ENCODE measurements at places on chromosomes 3 and 15.

DNA sequence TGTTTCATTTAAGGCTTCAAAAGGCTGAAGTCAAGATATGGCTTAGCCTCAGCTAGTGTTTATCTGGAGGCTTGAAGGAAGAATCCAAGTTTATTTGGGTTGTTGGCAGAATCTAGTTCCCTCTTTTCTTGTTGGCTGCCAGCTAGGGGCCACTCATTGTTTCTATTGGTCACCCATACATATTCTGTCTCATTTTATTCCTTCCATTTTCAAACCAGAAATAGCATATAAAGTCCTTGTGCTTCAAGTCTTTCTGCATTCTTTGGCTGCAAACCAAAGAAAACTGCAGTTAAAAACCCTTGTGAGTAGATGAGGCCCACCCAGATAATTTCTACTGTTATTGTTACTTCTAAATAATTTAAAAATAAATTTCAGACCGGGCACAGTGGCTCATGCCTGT, 301.7 kb downstream of the OXSM start:
- DNase-seq: no peak

DNA sequence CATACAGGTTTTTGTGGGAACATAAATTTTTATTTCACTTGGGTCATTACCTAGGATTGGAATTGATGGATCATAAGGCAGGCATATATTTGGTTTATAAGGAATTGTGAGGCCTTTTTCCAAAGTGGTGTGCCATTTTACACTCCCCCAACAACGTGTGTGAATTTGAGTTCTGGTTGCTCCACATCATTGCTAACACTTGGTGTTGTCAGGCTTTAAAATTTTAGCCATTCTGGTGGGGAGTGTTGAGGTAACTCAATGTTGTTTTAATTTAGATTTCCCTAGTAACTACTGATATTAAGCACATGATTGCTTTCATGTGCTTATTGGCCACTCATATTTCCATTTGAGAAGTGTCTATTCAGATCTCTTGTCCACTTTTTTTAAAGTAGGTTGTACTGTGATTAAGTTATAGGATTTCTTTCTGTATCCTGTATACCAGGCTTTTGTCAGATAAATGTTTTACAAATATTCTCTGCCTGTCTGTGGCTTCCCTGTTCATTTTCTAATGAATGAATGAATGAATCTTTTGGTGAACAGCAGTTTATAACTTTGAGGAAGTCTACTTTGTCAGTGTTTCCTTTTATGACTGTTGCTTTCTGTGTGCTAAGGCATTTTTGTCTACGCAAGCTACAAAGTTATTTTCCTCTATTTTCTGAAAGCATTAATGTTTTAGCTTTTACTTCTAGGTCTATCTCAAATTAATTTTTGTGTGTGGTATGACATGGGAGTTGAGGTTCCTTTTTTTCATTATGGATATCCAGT, 17.9 kb upstream of the NR2C2 start:
- DNase-seq: no peak

GRCh38 chr15:67025719-67026609, 39.4 kb upstream of the SMAD3 start:
- DNase-seq: no peak

DNA sequence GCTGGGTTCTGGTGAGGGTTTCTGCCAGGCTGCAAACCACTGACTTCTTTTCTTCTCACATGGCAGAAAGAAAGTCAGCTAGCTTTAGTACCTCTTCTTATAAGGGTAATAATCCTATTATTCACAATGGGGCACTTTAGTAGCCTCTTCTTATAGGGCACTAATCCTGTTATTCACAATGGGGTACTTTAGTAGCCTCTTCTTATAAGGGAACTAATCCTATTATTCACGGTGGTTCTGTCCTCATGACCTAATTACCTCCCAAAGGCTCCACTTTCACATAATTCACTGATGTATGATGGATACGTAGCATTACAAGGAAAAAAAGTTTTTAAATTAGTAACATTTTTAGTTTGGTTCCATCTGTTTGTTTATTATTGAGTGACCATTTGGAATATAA, 671.3 kb downstream of the NSUN3 start:
- no peak for DNase-seq

DNA sequence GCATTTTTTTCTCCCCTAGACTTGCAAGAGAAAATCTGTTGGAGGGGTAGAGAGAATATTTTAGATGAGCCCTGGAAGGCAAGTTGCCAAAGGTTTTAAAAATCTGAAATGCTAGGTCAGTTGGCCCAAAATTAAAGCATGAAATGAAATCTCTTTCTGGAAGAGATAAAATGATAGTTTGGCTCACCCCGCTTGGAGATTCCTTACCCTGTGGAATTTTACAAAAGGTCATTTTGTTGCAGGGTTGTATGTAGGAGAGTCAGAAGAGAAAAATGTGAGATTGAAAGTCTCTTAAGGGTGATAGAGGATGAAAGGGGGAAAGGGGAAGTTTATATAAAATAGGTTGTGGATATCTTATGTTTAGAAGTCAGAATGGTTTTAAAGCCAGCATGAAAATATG, 277.8 kb downstream of the CD47 start:
- no peak for DNase-seq

DNA sequence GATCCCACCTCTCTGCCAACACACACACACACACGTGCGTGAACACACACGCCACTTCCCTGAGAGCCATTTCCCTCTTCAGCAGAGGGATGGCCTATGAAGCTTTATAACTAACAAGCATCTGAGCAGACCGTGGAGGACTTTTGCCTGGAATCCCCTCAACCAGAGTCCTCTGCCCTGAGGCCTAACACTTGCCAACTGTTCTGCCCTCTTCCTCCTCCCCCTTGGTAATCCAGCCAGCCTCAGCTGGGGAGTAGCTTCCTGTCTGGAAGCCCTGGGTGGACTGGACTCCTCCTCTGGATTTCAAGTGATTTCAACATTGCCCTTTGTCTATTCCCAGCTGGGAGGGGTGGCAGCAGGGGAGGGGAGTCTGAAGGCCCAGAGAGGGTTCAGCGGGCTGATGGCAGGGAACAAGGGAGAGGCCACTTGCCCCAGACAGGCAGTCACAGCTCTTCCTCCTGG, 68.4 kb upstream of the HACD2 start:
- no peak for DNase-seq

DNA sequence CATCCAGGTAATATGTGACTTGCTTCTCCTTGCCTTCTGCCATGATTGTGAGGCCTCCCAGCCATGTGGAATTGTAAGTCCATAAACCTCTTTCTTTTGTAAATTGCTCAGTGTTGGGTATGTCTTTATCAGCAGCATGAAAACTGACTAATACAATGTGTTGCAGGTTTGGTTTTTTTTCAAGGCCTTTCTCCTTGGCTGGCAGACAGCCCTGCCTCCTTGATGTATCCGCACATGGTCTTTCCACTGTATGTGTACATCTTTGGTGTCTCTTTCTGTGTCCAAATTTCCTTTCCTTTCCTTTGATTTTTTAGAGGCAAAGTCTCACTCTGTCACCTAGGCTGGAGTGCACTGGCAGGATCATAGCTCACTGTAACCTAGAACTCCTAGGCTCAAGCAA, 260.1 kb downstream of the TUSC7 start:
- no peak for DNase-seq

DNA sequence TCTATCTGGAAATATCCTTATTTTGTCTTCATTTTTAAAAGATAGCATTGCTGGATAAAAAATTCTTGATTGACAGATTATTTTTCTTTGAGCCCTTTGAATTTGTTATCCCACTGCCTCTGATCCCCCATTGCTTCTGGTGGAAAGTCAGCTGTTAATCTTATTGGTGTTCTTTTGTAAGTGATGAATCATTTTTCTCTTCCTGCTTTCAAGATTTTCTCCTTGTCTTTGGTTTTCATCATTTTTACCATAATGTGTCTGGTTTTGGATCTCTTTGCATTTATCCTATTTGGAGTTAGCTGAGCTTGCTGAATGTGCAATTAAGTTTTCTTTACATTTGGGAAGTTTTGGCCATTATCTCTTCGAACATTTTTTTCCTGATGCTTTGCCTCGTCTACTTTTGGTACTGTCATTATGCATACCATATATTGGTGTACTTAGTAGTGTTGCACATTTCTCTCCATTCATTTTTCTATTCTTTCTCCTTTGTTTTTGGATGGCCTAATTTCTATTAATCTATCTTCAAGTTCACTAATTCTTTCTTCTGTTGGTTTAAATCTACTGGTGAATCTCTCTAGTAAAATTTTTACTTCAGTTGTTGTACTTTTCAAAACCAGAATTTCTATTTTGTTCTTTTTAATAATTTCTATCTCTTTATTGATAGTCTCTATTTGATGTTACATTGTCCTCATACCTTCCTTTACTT, 440.0 kb upstream of the PROK2 start:
- DNase-seq: no peak

GRCh38 chr3:64238971-64239667, 13.9 kb upstream of the PRICKLE2 start:
- DNase-seq: no peak

- no peak for DNase-seq
Measured at GRCh38 chr3:97960993-97961766, 11.1 kb downstream of the RIOX2 start.

- no peak for DNase-seq
Measured at GRCh38 chr3:105503191-105503593, 136.5 kb downstream of the ALCAM start.

DNA sequence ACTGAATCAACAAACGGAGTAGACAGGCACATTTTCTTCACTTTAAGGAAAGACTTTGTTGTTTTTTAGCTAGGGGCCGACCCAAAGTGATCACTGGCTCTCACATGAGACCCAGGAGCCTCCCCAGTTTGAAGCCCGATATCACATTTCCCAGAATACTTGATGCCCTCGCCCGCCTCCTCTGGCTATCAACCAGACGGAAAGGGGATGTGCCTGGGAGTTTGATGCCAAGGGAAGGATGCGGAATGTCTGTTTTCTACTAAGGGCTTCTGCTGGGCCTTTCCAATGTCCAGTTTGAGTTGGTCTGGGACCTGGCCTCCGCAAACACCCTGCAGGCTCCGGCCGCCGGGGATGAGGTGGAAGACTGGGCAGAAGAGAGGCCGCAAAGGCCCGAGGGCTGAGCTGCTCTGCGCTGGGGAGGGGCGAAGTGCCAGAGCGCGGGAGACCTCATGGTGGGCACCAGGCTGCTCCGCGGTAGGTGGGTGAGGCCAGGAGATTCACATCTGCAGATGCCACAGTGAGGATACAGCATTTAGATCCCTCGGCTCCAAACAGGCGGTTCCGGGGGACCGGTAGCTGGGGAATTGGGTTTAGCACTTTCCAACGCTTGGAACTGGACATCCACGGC, 491 bp upstream of the ZNF774 start:
- DNase-seq: no peak

DNA sequence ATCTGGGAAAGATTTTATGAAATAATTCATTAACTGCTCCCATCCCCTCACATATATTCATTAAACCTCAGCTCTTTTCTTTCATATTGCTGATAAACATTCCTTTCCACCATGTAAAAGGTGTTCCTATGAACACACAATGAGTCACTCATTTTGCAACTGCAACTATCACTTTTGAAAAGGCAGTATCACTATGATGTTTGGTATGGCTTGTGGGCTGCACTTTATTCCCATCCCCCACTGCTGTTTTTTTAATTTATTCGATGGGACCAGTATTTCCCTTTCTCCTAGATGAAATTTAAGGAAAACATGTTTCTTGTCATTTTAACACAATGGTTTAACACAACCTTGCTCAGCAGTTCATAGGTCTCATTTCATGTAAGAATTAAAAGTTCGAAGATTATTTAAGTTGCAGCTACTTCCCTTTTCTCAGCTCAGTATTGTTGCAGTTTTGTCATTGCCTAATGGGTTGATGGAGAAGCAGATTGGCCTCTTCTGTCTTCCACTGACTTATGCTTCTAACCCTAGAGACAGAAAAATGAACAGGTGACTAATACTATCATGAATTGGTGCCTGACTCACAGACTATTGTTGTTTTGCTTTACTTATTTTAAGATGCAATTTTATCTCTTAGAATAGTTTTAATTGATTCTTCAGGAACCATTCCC, 280.3 kb downstream of the ZPLD1 start:
- DNase-seq: no peak

- no peak for DNase-seq
Measured at GRCh38 chr15:100940767-100941379, 21.7 kb downstream of the LRRK1 start.

DNA sequence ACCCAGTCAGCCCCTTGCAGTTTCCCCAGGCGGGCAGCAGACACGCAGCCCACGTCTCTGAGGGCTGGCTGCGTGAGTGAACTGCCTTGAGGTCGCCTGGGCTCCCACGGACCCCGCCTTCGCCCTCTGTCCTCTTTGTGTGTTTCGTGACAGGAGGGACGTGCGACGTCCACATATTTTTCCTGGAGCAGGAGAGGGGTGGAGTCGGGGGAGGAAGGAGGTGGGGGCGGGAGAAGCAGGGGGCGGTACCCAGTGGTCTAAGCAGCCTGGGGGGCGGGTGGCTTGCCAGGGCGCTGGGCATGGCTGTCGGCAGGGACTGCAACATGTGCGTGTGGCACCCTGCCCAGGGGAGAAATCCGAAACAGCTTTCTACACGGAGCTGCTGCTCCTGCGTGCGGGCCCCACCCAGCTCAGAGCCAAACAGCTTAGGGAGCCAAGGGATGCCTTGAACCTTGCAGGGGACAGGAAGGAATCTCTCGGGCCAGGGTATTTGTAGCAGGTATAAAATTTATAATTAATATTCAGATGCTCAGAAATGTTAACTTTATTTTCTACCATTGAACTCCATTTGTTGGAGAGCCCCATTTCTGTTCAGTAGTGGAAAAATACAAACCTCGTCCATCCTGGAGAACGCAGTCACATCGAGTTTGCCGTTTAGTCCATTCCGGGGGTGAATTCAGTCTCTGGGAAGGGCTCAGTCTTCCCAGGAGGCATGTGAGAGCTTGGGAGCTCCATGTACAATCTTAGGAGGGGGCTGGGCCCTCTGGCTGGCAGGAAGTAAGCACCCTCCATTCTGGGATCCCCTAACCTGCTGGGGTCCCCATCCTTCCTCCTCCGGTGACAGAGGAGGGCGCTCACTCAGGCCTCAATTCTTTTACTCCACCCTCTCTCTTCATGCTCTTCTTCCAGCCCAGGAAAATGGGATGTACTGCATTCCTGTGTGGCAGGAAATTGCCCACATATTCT, 79.1 kb upstream of the MEF2A start:
- no peak for DNase-seq

- no peak for DNase-seq
Measured at GRCh38 chr3:45103334-45103733, 42.8 kb downstream of the CDCP1 start.

- no peak for DNase-seq
Measured at GRCh38 chr3:127758013-127758412, 64.3 kb downstream of the MGLL start.

GRCh38 chr15:50335251-50335650, 19.7 kb downstream of the GABPB1 start:
- no peak for DNase-seq

GRCh38 chr15:73944161-73945129, 18.2 kb downstream of the LOXL1 start:
- no peak for DNase-seq

DNA sequence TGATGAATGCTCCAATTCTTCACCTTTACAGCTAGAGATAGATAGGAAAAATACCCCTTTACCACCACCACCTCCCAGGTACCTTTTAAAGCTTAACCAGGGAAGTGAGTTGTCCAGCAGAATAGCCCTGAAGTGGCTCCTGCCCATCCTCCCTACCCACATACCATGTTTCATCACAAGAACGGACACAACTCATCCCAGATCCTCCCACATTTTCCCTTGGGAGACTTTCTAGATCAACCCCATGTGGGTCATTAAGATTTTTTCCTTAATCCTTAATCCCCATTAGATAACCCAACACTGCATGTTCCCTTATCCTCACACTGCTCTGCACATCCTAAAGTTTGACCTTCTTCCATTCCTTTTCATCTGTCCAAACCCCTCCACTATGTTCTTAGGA, 69.3 kb downstream of the CHST2 start:
- no peak for DNase-seq

Data from stimulated activated CD8-positive, alpha-beta memory T cell treated with anti-CD3 and anti-CD28 coated beads, Interleukin-15, amount 100 ng/mL, for 4 hours (primary cell).